Amniotic stem cell (primary cell): ENCODE measurements at places on chromosomes 7 and 10.

DNA sequence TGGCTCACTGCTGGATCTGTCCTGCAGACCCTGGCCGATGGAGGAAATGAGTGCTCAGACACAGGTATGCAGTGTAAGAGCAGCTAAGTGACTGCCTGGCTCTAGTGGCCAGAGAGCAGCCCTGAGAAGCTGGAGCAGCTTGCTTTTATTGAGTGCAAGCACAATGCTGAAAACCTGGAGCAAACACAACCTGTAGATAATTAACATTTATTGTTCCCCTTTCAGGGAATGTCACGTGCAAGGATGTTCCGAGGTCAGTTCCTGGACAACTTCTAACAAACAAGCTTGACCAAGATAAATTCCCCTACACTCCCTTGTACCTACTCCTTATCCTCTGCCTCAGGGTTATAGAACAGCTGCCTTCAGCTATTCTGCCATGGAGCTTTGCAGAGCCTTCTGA lies 31.3 kb downstream of the DDC start:
- no peak for DNase-seq

DNA sequence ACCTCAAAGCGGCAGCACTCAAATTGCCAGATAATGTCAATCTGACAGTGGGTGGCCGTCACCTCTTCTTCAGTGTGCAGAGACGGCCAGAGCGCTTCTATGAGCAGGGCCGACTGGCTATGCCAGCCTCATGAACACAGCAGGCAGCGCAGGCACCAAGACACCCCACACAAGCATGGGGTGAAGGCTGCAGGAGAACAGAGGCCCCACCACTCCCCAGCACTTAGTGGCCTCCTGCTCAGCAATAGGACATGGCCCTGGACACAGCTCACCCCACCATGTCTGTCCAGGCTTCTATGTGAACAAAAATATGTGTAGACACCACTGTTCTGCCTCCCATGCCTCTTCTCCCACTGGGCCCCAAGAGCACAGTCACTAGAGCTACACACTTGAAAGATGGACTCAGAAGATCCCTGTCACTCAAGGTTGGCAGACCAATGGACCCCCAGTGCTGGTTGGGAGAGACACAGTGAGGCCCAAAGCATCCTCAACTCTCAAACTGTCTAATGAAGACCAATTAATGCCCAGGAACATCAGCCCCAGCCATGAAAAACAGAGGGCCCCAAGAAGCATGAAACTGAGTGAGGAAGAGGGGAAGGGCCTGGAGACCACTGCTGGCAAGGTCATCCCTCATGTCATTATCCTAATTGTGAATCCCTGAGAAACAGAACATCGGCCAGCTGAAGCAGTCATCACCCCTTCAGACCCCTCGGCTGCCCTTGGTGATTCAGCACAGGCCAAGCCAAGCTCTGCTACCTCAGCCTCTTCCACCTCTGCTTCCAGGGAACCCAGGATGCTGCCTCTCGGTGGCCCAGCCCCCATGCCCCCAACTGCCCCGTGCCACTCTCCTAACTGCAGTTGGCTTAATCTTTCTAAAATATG lies 77.7 kb downstream of the GRID1 start:
- no peak for DNase-seq

DNA sequence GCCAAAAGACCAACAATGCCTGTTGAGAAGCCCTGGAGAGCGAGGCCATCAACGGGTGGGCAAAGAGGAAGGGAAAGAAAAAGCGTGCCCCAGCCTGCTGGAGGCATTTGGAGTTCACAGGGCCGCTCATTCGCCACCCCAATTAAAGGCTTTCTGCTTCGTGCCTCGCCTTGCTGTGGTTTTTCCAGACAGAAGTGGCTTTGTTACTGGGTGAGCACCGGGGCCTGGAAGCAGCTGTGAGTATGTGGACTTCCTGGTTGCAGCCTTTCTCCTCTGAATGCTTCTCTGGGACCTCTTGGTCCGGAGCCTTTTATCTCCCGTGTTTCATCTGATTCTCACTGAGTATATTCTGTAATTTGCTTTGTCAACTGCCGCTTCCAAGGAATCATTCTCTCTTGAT lies 118.1 kb upstream of the EGR2 start:
- no peak for DNase-seq

DNA sequence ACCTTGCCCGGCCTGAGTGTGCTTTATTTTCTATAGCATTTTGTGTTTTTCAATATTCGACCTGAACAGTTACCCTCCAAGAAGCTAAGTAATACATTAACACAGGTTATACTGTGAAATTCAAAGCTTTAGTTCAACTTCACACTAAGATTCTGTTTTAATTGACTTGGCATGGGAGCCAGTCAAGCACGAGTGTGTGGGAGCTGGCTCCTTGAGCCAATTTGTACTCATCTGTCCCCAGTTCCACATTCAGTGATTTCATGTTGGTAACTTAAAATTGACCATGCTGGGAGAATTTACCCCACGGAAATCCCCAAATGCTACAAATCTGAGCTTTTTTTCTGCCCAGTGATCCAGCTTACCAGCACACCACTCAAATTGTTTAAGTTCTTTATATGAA lies 20.3 kb downstream of the TSPAN12 start:
- no peak for DNase-seq

DNA sequence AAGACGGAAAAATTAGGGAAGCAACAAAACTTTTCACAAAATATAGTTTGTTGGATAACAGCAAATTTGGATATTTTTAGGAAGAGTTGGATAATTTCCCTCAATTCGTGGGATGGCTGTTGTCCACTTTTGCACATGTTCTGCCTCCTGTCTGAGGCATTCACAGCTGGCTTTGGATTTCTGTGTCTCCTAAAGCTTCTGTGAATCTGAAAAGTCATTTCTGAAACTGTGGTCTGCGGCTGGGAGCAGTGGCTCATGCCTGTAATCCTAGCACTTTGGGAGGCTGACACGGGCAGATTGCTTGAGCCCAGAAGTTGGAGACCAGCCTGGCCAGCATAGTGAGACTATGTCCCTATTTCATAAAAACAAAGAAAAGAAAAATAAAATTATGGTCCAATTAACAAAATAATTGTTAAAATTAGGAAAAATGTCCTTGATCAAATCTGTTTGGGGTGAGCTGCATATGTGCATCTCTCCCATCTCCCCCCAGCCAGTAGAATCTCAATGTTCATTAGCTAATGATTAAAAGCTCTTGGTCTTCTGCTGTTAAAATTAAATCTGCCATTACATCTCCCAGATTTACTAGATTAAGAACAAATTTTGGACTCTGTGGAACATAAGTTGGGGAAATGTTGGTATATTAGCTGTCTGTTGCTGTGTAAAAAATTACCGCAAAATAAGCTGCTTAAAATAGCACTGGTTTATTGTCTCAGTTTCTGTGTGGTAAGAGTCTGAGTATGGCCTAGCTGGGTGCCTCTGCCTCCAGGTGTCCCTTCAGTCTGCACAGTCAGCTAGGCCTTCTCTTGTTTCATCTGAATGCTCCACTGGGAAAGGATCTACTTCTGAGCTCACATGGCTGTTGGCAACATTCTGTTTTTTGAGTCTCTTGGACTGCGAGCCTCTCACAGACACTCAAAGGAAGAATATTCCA lies 332.0 kb upstream of the FZD1 start:
- DNase-seq, result no peak

- no peak for DNase-seq
Observed at GRCh38 chr7:117165656-117166055, 157.2 kb downstream of the WNT2 start.

DNA sequence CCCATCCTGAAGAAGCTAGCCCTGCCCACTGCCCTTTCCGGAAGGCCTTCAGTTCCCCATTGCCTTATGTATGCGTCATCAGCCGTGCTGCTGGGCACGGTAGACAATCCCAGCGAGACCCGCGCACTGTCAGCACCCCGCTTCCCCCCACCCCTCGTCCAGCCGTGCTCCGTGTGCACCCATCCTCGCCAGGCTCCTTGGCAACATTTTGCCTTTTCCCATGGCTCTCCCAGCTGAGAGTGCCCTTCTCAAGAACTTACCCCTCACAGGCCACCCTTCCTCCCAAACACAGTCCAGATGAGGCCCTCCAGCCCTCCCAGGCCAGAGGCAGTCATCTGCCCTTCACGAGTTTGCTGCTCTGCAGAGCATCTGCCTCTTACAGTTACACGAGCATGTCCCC lies 633.8 kb upstream of the FOXK1 start:
- no peak for DNase-seq

DNA sequence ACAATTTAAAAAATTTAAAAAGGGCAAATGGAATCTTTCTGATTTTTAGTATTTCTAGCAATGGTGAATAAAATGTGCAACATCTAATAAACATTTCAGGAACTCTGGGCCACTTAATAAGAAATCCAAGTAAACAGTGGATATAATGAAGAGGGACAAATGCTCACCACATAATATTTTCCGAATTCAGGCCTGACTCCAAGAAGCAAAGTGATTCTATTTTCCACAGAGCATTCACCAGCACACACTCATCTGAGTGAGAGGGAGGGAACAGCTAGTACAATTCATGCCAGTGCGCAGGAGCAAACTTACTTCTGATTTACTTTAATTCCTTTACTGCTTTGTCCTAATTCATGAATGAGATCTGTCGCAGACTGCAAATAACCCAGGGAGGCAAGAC lies 10.1 kb downstream of the NPVF start:
- DNase-seq, result no peak

GRCh38 chr10:21388589-21388988 lies 136.9 kb downstream of the SKIDA1 start:
- DNase-seq, result no peak
